Esophagus squamous epithelium (tissue), 5 donors: ENCODE measurements at places on chromosomes 7 and 10.

- DNase-seq = no peak
These were observed 66.9 kb downstream of the PTPRE start for GRCh38 chr10:127973791-127974311.

GRCh38 chr7:131480384-131481315 lies 75.8 kb downstream of the PODXL start:
- no peak for DNase-seq

DNA sequence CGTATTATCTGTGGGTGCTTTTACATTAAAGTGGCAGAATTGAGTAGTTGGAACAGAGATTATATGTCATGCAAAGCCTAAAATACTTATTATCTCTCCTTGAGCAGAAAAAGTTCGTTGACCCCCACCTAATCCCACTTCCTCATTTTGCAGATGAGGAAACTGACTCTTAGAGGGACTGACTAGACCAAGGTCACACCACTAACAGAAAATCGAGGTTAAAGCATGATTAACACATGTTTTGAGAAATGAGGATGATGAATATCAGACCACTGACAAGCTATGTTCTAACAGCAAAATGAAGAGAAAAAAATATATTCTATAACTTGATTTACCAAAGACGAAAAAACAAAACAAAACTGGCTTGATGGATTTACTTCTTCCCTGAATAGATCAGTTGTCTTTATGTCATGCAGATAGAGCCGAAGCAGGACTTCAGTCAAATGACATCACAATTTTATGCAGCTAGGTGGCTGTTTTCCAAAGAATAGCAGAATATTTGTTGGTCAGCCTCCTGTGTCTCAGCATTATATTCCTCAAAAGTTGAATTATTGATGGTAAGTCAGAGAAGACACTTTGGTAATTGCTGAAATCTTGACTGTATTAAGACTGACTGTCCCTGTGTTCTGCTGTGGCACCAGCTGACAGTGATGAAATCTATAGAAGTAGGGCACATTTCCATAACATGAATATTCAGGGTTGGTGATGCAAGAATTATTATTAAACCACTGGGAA lies 24.2 kb upstream of the SMIM30 start:
- no peak for DNase-seq

DNA sequence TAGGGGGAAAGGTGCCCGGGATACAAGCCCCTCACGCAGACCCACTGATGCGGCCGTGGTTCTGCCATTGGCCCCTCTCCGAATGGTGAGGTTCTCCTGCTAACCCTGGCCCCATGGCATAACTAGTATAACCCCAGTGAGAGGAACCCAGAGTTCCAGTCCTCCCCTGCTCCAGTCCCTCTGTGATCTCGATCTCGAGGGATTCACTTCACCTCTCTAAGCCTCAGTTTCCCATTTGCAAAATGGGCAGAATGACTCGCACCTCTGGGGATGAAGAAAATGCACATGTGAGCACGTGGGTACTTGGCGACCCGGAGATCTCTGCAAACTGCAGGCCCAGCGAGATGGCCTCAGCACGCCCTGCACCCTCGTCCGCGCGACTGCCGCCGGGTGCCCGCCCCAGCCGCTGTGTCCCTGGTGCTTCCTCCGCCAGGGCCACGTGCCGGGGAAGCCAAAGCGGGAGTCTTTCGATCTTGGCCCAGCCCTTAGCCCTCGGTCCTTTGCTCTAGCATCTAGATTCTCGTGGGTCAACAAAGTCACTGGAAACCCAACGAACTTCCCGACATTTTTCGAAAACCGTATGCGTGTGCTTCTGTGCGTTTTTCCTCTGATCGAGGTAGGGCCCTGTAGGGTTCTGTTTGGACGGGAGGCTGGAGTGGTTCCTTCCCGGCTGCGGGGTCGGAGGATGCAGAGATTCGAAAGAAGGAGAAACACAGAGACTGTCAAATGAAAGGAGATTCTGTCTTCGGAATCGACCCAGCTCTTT lies 169.8 kb downstream of the UBE2H start:
- DNase-seq = no peak

- no peak for DNase-seq
These were observed 2.0 kb downstream of the FBH1 start for GRCh38 chr10:5892007-5892406.

DNA sequence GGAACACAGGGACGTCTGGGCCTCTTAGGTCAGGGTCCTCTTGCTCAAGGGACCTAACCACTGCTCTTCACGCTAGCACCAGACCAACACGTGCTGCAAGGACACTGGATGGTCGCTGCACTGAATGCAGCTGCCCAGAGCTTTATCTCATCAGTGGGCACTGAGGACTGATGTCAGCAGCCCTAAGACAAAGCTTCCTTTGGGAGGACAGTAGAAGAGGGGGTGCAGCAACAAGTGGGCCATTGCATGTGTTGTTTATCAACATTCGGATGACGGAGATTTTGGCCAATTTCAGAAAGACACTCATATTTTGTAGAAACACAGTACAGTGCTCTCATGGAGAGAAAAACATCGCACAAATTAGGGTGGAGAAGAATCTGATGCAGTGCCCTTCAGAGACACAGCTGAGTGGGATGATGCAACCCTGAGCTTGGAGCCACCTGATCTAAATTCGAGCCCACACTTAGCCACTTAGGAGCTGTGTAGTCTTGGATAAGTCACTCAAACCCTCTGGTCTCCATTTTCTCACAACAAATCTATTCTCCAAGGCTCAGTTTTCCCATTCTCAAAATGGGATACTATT lies 1.7 kb downstream of the OPALIN start:
- DNase-seq = no peak

DNA sequence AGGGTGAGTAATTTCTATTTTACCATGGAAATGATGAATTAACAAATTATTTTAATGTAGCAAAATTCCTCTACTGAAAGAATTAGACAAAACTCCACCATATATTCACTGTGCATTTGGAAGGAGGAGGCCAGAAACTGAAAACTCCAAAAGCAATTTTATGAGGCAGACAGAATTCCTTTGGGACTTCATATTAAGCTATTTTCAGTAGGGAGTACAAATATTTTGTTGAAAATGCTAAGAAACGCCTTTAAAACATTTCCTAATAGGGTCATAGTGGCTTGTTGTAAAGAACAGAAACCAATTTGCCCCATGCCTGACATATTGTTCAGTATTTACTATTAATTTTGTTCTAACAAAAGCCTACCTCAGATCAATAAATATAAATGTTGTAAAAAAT lies 117.8 kb downstream of the TES start:
- no peak for DNase-seq

GRCh38 chr7:116162992-116163391 lies 47.3 kb upstream of the TES start:
- DNase-seq = no peak

DNA sequence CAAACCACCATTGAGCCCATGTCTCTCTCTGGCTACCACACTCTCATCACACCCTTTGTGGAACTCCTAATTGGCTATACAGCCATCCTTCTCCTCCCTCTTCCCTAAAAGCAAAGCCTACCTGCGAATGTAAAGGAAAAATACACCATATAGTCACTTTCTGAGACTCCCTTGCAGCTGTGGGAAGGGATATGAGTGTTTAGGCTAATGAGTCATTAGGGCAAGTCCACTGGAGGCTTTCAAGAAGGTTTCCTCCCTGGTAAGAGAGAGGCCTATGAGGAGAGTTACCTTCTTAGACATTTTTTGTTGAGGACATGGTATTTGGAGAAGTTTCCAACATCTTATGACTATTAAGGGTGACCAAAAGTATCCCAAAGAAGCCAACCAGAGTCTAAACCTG lies 4.1 kb upstream of the TMEM243 start:
- no peak for DNase-seq

GRCh38 chr10:127456122-127456521 lies 93.0 kb upstream of the NPS start:
- DNase-seq = no peak

GRCh38 chr10:130931256-130931655 lies 380.3 kb downstream of the TCERG1L start:
- no peak for DNase-seq

DNA sequence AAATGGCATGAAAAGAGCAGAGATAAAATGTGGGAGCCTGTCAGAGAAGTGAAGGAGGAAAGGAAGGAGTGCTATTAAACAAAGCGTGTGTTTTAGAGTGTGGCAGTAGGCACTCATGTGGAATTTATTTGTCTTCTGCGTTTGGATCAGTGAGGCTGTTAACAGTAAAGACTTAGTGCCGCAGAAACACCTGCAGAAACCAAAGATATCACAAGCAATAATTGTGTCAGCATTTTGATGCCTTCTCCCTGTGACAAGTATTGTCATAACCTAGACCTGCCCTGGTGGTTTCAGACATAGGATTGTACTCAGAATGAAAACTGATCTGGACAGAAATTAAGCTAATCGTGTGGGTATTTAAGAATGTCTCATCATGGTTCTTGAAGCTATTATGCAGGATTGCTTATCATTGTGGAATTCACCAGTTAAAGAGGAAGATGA lies 191.0 kb downstream of the CAMK1D start:
- DNase-seq = no peak

- DNase-seq = no peak
These were observed at the start of gene PRTFDC1 for GRCh38 chr10:24952143-24952706. Gene PRTFDC1, minus strand, starts transcription at chr10:24952606. Its CDS starts 31 bp downstream, at chr10:24952575.

DNA sequence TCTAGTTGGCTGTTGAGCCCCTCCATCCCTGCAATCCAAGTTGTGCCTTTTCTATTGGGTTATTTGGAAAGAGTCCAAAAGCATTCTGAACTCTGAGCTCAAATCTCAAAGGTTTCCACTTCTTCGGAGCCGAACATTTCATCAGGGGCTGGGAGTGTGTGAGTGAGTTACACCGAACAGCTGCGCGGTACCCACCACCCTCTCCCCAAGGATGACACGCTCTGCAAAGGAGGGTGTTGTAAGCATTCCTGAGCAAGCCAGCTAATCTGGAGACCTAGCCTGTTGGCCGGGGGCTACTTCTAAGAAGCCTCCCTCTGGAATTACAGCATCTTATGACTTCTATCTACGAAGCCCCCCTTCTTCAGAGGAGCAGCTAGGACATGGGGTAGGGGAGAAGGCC lies 270.5 kb downstream of the CREB5 start:
- no peak for DNase-seq

GRCh38 chr7:34675749-34676374 lies 17.8 kb downstream of the NPSR1 start:
- DNase-seq = no peak

DNA sequence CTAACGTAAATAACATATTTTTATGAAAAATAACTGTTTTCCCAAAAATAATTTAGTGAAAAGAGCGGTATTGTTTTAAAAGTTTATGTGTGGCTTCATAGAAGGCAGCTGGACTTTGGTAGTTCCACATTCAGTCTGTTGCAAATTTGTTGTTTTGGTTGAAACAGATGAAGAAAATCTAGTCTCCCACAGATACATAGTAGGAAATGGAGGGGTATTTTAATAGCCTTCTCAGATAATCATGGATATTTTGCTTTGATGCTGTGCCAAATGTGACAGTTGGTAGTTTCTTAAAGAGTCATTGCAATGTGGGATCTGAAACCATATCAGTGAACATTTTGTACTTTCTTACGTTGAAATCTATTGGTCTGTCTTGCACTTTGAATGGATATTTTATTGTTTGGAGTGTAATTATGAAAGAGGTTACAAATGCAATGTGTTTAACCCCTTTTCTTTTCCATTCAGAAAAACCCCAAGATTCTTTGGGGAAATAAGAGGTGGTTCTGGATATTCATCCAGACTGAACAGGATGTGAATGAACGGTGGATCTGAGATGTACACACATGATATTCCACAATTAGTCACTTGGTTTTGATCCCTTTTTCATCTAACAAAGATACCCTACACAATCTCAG lies 10.4 kb downstream of the ZNF365 start:
- DNase-seq = no peak

- DNase-seq = no peak
These were observed 7.9 kb downstream of the LDB1 start for GRCh38 chr10:102112210-102112817.

- peak; percentile 6 for DNase-seq
These were observed at the start of gene FHIP2A for GRCh38 chr10:114821293-114821914. Gene FHIP2A, plus strand, starts transcription at chr10:114821780. Its CDS starts 299 bp downstream, at chr10:114822079.

GRCh38 chr7:33671531-33672262 lies 233.6 kb upstream of the BMPER start:
- DNase-seq = no peak

DNA sequence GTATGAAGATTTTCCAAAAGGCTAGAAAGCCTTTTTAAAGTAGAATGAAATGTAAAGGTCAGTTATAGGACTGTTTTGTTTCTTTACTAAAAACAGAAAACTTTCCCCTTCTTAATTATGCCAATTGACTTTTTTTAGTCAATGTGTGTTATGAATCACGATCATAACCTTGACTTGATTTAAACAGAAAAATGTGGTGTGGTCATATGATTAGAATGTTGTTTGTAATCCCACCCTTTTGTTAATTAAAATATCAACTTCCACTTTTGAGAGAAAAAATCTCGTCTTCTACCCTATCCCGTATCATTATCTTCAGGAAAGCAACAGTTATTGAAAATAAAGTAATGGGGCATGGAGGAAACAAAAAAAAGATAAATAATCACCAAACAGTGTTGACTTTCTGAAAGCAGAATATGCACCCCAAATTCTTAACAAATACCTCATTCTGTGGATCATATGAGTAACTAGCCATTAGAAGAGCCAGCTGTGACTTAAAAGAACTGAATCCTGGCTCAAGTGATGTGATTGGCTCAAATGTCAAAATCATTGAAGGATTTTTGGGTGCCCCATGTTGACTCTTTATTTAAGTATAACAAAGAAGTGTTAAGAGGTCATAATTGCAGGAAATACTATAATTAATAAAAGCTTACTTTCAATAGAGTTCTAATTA lies 32.3 kb upstream of the SLC16A12 start:
- no peak for DNase-seq

DNA sequence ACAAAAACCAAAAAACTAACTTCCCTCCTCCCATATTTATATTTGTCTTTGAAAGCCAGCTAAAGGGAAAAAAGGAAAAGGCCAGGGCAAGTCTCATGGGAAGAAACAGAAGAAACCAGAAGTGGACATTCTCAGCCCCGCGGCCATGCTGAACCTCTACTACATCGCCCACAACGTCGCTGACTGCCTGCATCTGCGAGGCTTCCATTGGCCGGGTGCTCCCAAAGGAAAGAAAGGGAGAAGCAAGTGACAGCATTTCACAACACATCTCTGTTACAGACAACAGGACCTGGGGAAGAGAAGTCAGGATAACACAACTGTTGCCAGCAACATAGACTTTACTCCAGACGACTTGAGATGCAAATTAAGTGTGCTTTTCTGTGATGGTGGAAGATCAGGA lies 9.9 kb downstream of the SMKR1 start:
- no peak for DNase-seq
